ENCODE measurements at places on chromosomes 7 and 10.

DNA sequence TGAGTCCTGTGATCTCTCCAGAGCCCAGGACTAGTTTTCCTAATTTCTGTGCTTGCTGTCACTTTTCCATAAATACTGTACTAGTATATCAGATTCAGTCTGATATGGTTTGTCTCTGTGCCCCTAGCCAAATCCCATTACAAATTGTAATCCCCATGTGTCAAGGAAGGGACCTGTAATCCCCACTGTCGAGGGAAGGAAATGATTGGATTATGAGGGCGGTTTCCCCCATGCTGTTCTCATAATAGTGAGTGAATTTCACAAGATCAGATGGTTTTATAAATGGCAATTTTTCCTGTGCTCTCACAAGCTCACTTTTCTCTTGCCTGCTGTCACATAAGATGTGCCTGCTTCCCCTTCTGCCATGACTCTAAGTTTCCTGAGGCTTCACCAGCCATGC is 54.8 kb upstream of the IFRD1 start:
- DNase-seq = no peak

GRCh38 chr10:34590793-34591192 is 224.3 kb downstream of the PARD3 start:
- no peak for DNase-seq

GRCh38 chr7:28954471-28954870 is 3.7 kb downstream of the TRIL start:
- DNase-seq = no peak

- DNase-seq = no peak
Measured at GRCh38 chr7:84714765-84715164, 472.1 kb downstream of the SEMA3D start.

Measured in stimulated activated CD4-positive, alpha-beta T cell treated with anti-CD3 and anti-CD28 coated beads, Interleukin-4, amount 100 ng/mL, for 4 hours (primary cell).